Hematopoietic multipotent progenitor cell treated with erythropoietin and hydrocortisone succinate and interleukin-3 and kit ligand, for 6 days (in vitro differentiated cells): ENCODE measurements at places on chromosomes 2 and 18.

- no peak for DNase-seq
Measured at GRCh38 chr18:25047983-25048382, 304.0 kb downstream of the ZNF521 start.

GRCh38 chr2:555164-555922, 121.9 kb downstream of the TMEM18 start:
- no peak for DNase-seq

DNA sequence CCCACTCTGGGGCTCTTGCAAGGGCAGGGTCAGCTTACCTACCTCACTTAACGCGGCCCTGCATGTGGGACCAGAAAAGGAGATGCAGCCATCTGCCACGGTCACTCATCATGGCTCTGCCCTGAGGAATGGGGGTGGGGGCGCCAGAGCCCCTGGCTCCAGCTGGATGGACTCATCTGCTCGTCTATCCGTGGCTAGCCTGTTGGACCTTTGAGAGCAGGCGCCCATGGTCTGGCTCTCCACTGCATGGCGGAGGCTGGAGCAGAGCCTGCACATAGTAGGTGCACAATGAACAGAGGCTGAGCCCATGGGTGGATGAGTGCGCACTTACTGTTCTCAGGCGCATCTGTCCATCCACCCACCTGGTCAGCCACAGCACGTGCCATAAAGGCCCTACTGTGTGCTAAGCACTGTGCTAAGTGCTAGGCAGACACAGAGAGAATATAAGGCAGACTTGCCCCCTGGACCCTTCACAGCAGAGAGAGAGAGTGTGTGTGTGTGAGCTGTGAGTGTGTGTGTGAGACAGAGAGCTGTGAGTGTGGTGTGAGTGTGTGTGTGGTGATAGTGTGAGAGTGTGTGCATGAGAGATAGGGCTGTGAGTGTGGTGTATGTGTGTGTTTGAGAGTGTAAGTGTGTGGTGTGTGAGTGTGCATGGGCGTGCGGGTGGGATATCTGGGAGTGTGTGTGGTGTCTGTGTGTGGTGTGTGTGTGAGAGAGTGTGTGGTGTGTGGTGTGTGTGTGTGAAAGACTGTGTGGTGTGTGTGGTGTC, 151.3 kb downstream of the TFCP2L1 start:
- no peak for DNase-seq

DNA sequence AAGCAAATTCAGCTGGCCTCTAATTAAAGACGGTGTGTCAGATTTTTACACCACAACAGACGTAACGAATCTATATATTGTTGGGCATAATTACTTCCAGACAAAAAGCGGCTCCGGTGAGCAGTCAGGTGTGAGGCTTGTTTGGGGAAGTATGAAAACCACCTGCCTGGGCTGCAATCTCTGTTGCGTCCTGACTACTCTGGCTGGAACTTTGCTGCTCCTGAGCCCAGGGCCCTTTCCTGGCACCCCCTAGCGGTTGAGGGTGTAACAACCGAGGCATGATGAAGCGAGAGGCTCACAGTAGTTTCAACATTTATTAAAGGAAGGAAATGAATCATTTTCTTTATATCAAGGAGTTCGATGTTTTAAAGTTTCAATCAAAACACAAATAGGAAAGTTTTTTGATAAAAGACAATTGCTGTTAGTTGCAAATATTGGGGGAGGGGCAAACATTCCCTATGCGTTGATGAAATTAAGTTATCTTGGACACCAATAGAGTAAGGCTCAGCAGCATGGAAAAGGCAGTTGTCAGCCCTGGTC, 10.6 kb upstream of the ITGB6 start:
- DNase-seq, result peak; percentile 82

- peak; percentile 66 for DNase-seq
Measured at GRCh38 chr2:181366675-181367175, 90.5 kb upstream of the ITGA4 start.

- peak; percentile 26 for DNase-seq
Measured at GRCh38 chr2:9738535-9739496, 104.5 kb upstream of the TAF1B start.

GRCh38 chr2:73642338-73643018, at the start of gene NAT8:
TSS of gene NAT8 (minus strand) at chr2:73642422. CDS start at chr2:73641628, 794 bp downstream.
- DNase-seq, result no peak

DNA sequence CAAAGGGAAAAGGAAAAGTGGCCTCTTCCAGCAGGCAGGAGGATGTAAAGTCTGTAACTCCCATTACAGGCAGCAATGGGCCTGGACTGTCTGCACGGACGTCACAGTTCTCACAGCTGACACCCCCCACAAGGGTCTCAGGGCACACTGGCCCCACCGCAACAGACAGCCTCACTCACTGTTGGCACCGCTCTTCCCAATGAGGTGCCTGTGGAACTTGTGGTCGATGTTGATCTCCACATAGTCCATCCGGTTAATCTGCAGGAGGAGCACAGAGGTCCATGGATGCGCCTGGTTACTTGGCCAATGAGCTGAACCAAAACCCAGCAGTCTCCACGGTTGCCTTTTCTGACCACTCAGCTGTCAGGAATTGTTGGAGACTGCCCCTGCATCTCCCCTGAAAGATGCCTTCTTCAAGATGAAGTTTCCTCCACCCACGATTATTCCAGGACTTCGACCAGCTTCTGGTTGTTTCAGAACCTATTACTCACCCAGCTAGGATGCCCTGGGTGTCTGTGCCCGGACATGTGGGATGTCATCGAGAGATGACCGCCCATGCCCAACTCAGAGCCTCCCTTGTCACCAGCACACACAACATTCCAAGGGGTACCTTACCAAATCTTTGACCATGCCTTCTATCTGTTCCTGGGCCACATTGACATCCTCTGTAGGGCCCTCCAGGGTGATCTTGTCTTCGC, 62.5 kb downstream of the HDLBP start:
- no peak for DNase-seq

DNA sequence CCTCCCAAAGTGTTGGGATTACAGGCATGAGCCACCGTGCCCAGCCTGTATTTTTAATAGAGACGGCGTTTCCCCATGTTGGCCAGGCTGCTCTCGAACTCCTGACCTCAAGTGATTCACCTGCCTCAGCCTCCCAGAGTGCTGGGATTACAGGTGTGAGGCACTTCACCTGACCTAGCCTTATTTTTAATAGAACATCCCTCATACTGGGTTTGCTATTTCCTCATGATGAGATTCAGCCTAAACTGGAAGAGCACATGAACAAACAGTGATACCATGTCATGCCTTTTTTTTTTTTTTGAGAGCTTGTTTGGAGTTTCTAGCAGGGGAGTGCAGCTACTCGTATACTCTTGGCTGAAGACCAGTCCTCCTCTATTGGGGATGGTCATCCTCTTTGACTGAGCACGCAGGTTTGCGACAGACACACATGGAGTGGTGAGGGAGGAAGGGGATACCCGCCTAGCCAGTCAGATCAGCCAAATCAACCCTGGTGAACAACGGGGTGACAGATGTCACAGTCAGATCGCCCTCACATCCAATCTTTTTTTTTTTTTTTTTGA, 67.6 kb downstream of the USP37 start:
- DNase-seq, result no peak

DNA sequence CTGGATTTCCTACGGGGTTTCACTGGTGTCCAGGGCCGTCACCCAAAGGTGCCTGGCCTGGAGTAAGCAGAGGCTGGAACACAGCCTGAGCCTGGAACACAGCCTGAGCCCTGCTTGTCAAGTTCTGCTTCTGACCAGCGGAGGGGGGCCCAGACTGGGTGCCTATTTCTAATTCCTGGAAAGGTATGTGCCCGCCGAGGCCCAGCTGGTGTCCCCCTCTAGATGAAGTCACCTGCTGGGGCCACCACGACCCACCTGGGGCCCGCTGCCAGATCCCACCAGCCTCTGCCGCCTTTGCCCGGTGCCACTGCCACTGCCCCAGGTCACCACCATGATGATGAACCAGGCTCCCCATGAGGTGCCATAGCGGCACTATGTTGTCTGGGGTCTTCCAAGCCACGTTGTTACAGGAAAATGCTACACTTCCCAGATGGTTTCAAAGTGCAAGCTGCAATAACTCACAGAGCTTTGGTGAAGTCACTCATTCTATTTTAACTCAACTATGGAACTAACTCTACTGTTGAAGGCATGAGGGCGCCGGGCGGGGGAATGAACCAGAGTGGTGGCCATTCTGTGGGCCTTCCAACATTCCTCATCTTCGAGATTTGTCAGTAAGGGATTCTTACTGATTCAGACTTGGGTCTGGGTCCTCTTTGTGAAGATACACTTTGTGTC, 40.9 kb upstream of the LAPTM4A start:
- no peak for DNase-seq
